Hepatic stellate cell (primary cell): ENCODE measurements at places on chromosomes 1 and 21.

GRCh38 chr1:206074839-206075238 is 21.9 kb downstream of the RHEX start:
- no peak for DNase-seq

DNA sequence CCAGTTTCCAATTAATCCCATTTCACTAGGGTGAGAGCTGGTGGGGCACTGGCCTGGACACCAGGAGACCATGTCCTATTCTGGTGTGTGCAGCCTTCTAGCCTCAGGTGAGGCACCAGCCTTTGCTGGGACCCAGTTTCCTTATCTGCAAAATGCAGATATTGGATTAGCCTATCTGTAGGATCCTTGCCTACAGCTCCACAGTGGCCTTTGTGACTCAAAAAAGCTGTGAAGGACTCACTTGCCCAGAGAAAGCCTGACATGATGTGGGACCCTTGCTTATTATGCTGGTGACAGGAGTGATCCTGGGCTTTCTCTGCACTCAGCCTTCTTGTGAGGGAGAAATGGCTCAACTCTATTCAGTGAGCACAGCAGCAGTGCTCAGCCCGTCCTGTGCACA is 32.3 kb downstream of the TENT5C start:
- no peak for DNase-seq

GRCh38 chr1:26012864-26013263 is 8.7 kb upstream of the EXTL1 start:
- DNase-seq = no peak

- DNase-seq = no peak
Measured at GRCh38 chr1:167880580-167881021, 33.3 kb downstream of the ADCY10 start.

GRCh38 chr1:115251856-115252255 is 86.2 kb downstream of the NGF start:
- DNase-seq = peak; percentile 37

GRCh38 chr1:189149547-189150375 is 1327.9 kb downstream of the BRINP3 start:
- DNase-seq = no peak

DNA sequence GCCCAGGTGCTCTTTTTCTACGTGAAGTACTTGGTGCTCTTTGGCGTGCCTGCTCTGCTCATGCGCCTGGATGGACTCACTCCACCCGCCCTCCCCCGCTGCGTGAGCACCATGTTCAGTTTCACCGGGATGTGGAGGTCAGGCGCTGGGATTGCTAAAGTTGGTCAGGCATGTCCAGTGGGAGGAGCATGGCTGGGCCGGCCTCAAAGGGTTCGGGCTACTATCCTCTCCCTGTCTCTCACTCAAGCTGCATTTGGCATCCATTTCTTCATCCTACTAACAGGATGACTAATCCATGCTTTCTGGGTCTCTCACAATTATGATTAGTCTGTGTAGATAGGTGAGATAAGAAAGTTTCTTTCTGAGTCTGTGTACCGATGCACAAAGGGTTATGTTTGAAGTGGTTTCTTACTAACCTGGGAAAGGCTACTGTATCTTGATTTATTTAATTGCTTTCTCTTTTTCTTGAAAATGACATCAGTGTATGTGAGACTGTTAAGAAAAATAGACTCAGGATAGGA is 135.9 kb downstream of the HHAT start:
- no peak for DNase-seq

- no peak for DNase-seq
Measured at GRCh38 chr1:51157395-51157794, 55.4 kb downstream of the C1orf185 start.

DNA sequence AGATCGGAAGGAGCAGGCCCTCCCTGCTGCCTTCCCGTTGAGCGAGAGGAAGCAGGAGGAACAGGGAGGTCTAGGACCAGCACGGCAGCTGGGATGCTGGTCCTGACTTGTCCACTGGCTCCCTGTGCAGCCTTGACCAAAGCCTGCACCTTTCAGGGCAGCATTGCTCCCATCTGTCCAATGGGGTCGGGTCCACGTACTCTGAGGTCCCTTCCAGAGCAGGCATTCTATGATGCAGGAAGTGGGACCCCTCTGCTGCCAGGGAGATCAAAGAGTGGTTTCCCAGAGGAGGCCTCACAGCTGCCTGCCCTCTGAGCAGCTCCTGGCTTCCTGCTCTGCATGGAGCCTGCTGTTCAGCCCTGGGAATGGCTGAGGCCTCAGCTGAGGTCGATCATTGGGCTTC is 21.7 kb upstream of the ZNF362 start:
- DNase-seq = no peak

DNA sequence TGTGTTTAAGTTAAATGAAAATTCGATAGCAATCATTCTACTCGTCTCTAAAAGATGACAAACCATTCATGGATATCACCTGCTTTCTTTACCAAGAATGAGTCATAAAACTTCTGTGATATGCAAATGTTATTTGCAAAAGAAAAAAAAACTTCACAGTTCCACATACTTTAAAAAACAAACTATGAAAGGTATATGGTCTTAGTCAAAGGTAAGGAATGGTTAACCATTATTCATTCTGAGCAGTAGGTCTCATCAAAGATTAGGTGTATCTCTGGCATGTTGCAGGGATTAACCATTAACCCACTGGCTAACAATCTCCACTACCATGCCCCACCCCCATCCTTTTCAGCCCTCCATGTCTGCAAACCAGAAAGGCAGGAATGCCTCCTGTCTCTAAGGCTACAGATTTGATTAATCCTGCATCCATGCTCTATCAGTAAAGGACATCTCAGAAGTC is 44.4 kb downstream of the PTPN14 start:
- DNase-seq = no peak

DNA sequence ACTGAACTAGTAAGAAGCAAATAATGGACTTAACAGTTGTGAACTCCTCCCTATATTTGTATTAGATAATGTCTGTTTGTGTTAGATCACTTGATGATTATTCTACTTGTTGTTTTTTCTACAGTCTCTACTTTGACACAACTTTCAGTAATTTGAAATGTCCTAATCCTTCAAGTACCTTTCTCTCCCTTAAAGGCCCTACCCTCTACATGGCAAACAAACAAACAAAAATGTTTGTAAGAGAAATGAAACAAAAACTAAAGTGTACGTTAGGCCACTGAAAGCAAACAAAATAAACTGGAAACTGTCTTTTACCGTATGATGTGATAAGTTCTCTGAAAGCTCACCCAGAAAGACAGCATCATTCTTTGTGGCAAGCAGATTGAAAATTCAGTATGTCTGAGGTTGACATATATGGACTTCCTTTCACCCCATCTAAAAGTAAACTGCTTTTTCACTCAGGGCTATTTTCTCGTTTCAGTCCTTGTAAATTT is 255.9 kb upstream of the SNX7 start:
- DNase-seq = no peak

- no peak for DNase-seq
Measured at GRCh38 chr1:84294751-84295150, 6.8 kb upstream of the SAMD13 start.

GRCh38 chr21:38120984-38121855 is 135.6 kb upstream of the KCNJ15 start:
- DNase-seq = no peak

DNA sequence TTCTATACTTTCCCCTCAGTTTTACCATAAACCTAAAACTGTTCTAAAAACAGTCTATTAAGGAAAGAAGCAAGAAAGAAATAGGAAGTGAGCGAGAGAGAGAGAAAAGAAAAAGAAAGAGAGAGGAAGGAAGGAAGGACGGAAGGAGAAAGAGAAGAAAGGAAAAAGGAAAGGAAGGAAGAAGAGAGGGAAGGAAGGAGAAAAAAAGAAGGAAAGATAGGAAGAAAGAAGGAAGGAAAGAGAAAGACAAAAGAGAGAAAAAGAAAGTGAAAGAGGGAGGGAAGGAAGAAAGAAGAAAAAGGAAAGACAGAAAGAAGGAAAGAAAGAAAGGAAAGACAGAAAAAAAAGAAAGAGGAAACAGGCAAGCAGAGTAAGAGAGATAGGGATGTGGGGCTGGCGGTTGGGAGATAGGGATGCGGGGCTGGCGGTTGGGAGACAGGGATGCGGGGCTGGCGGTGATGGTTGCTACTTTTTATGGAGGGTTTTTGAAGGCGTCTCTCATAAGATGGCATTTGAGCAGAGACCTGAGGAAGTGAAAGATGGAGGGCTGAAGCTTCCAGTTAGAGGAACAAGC is 70.4 kb upstream of the IRF2BP2 start:
- no peak for DNase-seq

DNA sequence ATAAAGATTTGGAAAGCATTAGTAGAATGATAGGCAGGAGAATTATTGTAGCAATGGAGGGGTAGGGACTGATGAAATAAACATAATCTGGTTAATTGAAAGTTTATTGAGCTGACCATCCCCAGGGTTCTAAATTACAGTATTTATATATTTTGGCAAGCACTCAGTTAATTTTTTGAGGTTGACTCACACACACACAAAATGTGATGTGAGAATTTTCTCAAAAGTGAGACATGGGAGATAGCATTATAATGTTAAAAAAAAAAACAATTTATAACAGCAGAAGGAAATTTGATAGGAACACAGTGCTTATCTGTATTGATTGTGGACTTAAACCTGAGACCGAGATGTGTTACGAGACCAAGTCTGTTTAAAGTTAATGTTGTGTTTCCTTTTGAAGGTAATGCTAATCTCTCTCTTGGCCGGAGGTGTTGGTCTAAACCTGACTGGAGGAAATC is 24.6 kb downstream of the TRIM45 start:
- no peak for DNase-seq

DNA sequence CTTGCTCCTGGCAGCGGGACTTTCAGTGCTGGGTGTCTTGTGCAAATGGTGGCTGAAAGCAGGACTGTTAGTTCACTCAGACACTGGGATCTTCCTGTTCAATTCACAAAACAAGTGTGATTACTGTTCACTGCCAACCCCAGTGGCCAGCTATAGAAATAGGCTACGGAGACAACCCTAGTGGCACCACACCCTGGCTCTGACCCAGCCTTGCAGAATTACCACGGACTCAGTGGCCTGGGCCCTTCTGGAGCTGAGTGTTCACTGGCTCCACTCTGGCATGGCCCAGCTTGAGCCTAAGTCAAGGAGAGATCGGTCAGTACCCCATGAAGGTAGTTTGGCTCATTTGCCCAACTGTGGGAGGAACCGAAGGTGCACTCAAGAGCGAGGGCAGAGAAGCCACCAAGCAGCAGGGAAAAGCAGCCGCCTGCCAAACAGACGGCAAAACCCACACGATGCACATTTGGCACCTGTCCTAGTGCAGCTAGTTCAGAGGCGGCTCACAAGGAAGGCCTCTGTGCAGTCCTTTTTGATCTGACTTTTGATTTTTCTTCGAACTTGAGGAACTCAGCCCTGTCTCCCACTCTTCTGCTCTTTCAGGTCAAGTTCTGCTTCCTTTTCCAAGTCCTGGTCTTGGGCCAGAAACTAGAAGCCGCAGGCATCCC is 5.9 kb downstream of the KIAA2013 start:
- no peak for DNase-seq

DNA sequence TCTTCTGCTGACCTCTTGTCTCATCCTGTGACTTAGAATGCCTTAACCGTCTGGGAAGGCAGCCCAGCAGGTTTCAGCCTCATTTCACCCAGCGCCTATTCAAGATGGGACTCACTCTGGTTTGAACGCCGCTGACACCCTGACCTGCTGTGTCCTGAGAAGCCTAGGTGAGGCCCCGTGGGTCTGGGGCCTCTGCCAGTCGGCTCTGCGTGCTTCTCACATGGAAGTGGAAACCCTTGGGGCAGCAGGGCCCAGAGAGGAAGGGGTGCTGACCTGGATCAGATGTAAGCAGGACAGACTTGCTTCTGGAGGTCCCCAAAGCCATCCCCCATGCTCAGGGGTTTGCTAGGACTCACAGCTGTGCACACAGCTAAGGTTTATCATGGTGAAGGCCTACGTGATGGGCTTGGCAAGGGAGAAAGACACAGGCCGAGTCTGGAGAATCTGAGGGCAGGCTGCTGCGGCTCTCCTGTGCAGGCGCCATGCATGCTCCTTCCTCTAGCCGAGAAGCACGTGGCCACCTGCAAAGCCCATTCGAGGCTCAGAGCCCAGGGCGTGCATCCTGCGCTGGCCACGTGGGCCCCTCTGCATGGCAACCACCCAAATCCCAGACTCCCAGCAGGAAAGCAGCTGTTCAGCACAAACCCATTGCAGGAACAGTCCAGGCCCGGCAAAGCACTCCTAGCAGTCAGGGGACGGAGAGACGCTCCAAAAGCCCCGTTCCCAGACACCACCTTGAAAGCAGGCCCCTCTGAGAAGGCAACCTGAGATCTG is 3.8 kb downstream of the TRPM2 start:
- no peak for DNase-seq

DNA sequence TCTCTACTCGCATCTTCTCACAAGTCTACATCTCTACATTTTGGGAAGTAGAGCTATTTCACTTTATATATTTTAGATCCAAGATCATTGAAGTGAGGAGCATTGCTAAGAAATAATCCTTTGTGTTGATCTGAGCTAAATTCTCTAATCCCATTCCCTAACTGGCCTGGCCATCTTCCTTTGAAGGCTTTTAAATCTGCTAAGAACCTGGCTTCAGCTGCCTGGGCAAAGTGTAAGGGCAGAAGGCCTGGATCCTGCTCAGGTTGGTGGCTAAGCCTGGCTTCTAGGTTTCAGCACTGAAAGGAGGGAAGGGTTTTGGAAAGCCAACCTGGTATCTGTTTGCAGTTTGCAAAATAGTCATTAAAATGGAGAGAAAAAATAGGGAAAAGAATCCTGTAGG is 167.6 kb downstream of the BRINP2 start:
- DNase-seq = no peak

GRCh38 chr1:109792056-109792831 is 28.5 kb upstream of the EPS8L3 start:
- DNase-seq = peak; percentile 94

GRCh38 chr21:16073586-16073985 is 343.8 kb downstream of the USP25 start:
- no peak for DNase-seq

DNA sequence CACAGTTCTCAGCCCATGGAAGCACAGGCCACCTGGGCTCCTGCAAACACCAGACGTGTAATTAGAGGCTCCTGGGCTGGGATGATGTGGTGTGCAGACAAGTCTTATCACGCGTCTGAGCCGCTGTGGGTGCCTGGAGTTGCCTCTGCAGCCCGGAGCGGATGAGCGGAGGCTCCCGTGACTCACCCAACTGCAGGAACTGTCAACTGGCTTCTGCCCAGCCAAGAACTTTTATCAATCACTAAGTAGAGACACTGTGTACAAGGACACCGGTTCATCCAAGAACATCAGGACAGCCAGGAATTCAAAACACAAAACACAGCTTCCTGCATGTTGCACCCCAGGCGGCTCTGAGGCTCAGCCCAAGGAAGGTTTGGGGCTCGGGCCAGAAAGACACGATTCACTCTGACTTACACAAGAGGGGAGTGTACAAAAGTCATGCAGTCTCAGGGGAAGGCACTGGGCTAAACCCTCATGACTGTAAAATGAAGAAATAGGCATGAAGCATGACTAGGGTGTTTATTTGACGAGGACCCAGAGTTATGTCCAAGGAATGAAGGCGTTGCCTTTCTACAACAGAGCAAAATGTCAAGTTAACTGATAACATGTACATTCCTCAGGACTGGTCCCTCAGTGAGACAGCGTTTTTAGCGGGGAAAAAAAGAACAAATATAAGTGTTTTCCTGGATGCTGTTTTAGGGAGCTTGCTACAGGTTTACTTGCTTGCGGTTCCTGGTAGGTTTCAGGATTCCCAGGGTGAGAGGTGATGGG is 21.1 kb downstream of the ERRFI1 start:
- DNase-seq = peak; percentile 82
